Upper lobe of left lung (tissue), 6 donors: ENCODE measurements at places on chromosomes 1 and 21. TPM values are rescaled to one million over a fixed set of nuclear protein-coding genes. Genes with fewer than 3 reads are reported as not detected.

The IL12RB2 gene
- not detected for total RNA-seq

DNA sequence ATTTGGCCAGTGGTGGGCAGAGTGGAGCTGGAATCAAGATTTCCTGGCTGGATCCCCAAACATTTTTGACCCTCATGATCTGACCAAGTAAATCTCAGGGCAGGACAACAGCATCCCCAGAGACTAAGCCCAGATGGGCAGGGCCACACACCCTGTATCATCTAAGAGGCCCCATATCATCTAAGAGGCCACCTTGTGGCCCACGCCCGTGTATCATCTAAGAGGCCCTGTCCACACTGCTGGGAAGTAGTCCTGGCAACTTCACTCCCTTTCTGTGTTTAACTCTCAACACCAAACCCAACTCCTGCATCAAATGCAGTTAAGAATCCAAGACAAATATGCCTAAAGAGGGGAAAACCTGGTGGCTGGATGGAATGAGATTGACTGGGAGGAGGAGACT lies 81.6 kb upstream of the SSX2IP start:
- no peak overlapping the region for H3K4me3 ChIP-seq
- no peaks in the 10 kb centered on the region for H3K36me3 ChIP-seq
- no peak for DNase-seq
- H3K4me1 ChIP-seq = no peaks in the 10 kb centered on the region

DNA sequence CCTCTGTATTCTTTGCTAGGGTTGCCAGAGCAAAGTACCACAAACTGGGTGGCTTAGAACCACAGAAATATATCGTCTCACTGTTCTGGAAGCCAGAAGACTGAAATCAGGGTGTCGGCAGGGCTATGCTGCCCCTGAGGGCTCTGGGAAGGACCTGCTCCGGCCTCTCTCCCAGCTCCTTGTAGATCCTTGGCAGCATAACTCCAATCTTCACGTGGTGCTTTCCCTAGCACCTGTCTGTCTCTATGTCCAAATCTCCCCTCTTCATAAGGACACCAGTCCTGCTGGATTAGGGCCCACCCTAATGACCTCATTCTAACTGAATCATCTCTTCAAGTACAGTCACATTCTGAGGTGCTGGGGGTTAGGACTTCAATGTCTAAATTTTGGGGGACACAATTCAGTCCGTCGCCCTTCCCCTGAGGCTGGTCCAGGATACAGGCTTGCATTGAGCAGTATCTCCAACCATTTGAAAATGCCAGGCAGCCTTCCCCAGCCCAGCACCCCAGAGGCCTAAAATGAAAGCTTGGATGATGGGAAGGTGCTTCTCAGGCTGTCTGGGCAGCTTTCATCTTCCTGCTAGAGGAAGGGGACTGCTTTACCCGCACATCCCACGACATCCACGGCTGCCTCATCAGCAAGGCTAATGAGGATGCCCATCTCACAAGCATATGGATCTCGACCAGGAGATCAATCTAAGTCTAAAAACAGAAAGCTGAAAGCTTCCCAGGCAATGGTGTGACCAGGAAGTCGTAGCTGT lies 24.7 kb downstream of the TRIM67 start:
- no peaks in the 10 kb centered on the region for H3K36me3 ChIP-seq
- no peaks in the 10 kb centered on the region for H3K4me1 ChIP-seq
- no peak overlapping the region for H3K27ac ChIP-seq

GRCh38 chr21:42218836-42219605 lies at the start of gene ABCG1:
ABCG1 (plus strand) TSS chr21:42219140; CDS start chr21:42219263, 123 bp downstream.
- no peaks in the 10 kb centered on the region for H3K36me3 ChIP-seq
- peak within 1 kb of the TSS; percentile 53 for H3K4me3 ChIP-seq
- H3K27me3 ChIP-seq = no peaks in the 10 kb centered on the region

GRCh38 chr1:58000116-58000515 lies 546.4 kb downstream of the OMA1 start:
- H3K36me3 ChIP-seq = no peaks in the 10 kb centered on the region
- H3K27me3 ChIP-seq = no peaks in the 10 kb centered on the region
- no peak overlapping the region for H3K27ac ChIP-seq
- DNase-seq = no peak
- no peak overlapping the region for H3K4me3 ChIP-seq
- H3K4me1 ChIP-seq = no peaks in the 10 kb centered on the region

GRCh38 chr21:46000182-46000730 lies 18.7 kb downstream of the COL6A1 start:
- H3K36me3 ChIP-seq = no peaks in the 10 kb centered on the region
- no peaks in the 10 kb centered on the region for H3K4me1 ChIP-seq
- no peak overlapping the region for H3K27ac ChIP-seq
- DNase-seq = peak; percentile 59
- no peaks in the 10 kb centered on the region for H3K27me3 ChIP-seq

DNA sequence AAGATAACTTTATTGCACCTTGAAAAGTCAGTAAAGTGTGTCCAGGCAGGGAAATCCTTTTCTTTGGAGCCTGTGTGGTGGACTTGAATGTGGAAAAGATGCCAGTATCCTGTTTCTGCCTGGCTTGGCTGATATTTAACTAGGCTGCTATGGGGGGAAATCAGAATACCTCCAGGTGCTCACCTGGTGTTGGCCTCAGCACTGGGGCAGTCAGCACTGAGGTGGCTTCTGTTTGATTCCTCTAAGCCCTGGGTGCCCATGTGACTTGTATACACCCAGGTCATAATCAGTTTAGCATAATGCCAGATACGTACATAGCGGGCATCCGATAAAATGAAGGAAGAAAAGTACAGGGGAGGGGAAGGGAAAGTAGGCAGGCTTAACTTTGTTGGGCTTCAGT lies 7.2 kb downstream of the PHGDH start:
- no peak overlapping the region for H3K4me3 ChIP-seq
- H3K27ac ChIP-seq = no peak overlapping the region
- no peaks in the 10 kb centered on the region for H3K4me1 ChIP-seq
- no peaks in the 10 kb centered on the region for H3K27me3 ChIP-seq
- H3K36me3 ChIP-seq = no peaks in the 10 kb centered on the region

DNA sequence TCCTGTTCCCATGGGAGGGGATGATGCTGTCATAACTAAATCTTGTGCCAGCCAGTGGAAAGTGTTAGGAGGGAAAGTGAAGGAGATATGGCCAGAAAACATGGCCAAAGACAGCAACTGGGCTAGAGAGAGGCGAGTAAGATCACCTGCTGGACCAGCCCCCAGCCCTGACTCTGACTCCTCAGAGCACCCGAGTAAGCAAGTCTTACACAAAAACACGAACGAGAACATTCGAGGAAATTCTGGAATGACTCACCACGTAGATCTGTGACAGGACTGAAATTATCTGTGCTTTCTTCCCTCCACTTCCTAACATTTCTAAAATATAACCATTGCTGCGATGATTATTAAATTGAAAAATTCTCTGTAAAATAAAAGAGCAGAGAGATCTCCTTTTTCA lies 9.2 kb downstream of the ZNF496 start:
- no peak overlapping the region for H3K27ac ChIP-seq
- no peak for DNase-seq
- H3K4me1 ChIP-seq = no peaks in the 10 kb centered on the region
- peaks cover 8% of the 10 kb centered on the region for H3K36me3 ChIP-seq

- H3K27me3 ChIP-seq = no peaks in the 10 kb centered on the region
- H3K4me3 ChIP-seq = no peak overlapping the region
- DNase-seq = no peak
Observed at GRCh38 chr1:175814885-175815284, 71.5 kb upstream of the TNR start.

DNA sequence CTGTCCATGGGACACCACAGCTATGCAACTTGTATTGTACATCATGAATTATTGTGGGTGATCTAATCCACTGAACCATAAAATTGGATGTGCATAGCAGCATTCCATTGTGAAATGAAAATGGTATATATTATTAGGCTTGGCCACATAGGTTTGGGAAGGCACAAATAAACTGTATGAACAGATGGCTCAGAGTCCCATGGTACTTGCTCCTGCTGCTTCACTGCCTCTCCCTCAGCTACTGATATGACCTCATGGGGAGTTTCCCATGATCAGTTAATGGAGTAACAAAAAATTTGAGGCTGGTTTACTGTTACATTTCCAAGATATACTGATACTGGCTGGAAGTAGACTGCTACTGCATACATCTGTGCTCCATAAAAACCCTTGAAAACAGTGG lies 152.7 kb upstream of the NEGR1 start:
- no peak overlapping the region for H3K27ac ChIP-seq
- H3K36me3 ChIP-seq = no peaks in the 10 kb centered on the region
- no peak overlapping the region for H3K4me3 ChIP-seq
- no peak for DNase-seq
- H3K4me1 ChIP-seq = no peaks in the 10 kb centered on the region

The SELENOF gene
- total RNA-seq = 117 TPM

DNA sequence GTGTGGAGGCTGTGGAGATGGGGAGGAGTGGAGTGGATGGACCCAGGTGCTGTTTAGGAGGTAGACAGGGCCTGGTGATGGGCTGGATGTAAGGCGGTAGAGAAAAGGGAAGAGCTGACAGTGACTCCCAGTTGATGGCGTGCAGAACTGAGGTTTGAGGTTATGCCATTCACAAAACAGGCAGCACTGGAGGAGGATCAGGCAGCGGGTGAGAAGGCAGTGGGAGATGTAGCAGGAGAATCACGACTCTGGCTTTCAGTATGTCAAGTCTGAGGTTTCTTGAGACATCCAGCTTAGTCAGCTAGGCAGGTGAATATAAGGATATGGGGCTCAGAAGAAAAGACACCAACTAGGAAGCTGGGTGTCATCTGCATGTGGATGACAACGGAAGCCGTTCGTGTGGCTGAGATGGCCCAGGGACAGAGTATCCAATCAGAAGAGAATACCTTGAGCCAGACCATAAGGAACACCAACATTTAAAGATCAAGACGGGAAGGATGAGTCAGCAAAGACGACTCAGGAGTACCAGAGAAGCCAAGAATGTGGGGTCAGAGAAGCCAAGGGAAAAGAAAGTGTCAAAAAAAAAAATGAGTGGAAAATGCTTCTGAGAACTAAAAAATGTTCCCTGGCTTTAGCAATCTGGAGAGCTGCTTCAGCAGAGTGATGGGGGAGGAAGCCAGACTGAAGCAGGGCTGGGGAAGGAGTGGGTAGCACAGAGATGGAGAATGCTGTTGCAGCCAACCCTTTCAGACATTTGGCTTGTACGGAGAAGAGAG lies 15.2 kb downstream of the LRRN2 start:
- no peak for DNase-seq
- H3K36me3 ChIP-seq = no peaks in the 10 kb centered on the region
- H3K4me3 ChIP-seq = no peak overlapping the region
- no peaks in the 10 kb centered on the region for H3K4me1 ChIP-seq
- H3K27ac ChIP-seq = no peak overlapping the region

The ATP6V1G3 gene
- total RNA-seq = not detected

The RHBG gene
- total RNA-seq = 0.24 TPM

DNA sequence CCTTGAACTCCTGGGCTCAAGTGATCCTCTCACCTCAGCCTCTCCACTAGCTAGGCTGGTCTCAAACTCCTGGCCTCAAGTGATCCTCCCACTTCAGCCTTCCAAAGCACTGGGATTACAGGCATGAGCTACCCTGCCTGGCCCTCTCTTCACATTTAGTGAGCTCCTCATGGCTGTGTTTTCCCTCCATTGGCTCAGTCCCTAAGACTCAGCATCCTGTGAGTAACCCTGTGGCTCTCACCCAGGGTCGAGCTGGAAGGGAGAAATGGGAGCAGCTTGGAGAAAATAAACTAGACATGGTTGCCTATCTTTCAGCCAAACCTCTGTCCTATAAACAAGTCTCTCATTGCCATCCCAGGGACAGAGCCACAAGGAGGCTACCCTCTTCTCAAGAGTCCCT lies 17.5 kb downstream of the NCF2 start:
- H3K4me3 ChIP-seq = no peak overlapping the region
- H3K36me3 ChIP-seq = no peaks in the 10 kb centered on the region
- no peak overlapping the region for H3K27ac ChIP-seq
- H3K27me3 ChIP-seq = no peaks in the 10 kb centered on the region
- DNase-seq = no peak

DNA sequence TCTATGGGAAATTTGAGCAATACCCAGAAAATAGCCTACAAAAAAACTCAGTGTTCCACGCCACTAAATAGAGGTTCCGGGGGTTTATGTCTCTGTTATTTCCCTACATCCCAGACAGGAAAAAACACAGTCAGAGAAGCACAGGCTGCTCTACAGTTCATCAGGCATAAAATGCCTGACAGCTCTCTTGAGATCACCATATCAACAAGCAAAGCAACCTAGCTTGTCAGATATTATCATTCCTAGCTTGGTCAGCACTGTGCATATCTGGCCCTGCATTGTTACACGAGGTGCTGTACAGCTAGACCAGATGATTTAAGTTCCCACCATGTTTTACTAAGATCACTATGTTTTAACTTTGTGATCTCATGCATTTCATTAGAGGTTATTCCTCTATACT lies 172.6 kb downstream of the PTPRC start:
- no peak for DNase-seq
- H3K36me3 ChIP-seq = no peaks in the 10 kb centered on the region
- no peaks in the 10 kb centered on the region for H3K4me1 ChIP-seq
- no peak overlapping the region for H3K27ac ChIP-seq
- no peak overlapping the region for H3K4me3 ChIP-seq
- H3K27me3 ChIP-seq = no peaks in the 10 kb centered on the region

- no peaks in the 10 kb centered on the region for H3K4me1 ChIP-seq
- H3K27ac ChIP-seq = no peak overlapping the region
Observed at GRCh38 chr21:19508844-19509243, 1105.3 kb upstream of the TMPRSS15 start.

GRCh38 chr1:169295425-169295824 lies 72.2 kb downstream of the NME7 start:
- no peaks in the 10 kb centered on the region for H3K36me3 ChIP-seq
- no peaks in the 10 kb centered on the region for H3K4me1 ChIP-seq
- no peaks in the 10 kb centered on the region for H3K27me3 ChIP-seq
- no peak overlapping the region for H3K27ac ChIP-seq
- no peak overlapping the region for H3K4me3 ChIP-seq
- DNase-seq = no peak
